NCI-H187 treated with DMSO at 0.1 percent for 48 hours (cell line): ENCODE measurements at places on chromosomes 6 and 20.

- no peak for DNase-seq
Observed at GRCh38 chr6:89272596-89272995, 42.5 kb downstream of the GABRR2 start.

DNA sequence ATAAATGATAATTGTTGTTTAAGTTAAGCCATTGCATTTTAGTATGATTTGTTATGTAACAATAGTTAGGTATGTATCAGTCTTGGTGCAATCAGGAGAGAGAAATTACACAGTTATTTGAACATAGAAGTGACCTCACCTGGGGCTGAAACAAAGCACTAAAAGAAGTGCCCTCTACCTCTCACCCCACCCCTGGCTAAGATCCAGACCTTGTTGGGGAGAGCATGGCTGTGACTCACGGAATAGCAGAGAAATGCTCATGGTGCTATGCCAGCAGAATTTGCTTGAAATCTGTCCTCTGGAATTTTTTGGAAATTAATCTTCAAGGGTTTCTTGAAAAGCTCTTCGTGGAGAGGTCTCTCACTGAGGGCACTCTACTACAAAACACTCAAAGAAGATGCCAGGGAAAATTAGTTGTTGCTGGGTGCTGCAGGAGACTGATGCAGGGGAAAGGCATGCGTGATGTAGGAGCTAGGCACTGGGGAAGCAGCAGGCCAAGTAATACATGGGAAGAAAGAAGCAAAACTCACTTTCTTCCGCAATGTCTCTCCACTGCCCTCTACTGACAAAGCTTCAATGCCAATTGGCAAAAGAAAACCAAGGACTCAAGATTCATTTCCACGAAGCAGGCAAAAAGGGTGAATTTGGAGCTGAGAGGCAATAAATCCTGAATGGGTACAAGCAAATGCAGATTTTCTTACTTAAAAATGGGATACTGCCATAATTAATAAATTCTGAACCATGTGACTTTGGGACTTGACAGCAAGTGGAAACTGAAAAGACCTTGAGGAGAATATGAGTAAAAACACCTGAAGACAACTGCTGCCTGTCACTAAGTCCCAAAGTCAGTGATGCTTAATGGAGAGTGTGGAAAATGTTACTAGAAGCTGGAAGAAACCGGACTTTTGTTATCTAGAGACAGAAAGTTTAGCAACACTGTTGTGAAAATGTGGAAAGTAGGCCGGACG lies 136.3 kb upstream of the ZNF184 start:
- no peak for DNase-seq

DNA sequence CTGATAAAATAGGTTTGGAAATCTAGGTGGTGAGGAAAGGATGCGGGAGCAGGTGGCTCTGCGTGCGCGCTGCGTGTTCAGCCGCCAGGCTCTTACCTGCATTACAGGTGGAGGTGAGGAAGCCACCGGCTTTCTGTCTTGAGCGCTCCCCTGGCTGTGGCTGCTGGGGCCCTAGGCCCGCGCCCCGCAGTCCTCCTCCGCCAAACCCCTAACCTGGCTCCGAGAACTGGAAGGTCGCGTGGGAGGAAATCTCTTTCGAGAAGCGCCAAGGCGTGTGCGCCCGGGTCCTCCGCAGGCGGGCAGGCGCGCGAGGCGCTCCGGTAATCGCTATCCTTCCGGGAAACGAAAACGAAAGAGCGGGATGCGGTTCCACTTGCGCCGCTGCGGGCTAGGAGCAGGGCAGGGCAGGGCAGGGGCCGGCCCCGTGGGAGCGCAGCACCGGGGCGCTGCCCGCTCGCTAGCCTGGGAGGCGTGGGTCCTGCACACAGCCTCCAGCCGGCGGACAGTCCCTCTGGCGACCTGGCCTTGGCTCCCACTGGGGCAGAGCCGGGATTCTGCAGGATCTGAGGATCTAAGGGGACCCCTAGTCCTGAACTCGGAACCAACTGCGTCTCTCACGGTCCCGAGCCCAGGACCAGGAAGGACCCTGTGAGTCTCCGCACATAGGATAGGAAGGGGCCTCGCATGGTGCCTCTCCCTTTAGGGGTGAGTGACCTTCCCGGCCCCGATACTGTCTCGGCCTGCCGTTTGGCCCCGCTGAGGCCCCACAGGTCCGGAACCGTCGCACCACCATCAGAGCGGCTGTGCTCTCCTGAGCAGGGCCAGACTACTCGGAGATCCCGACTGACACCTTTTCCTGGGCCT lies at the start of gene ETV7:
ETV7 (minus strand) TSS at position 230 of the 864 bp plus-strand sequence; CDS start at position 102, 128 bp downstream.
- DNase-seq, result no peak

- no peak for DNase-seq
Observed at GRCh38 chr6:170266061-170266825, 24.6 kb downstream of the DLL1 start.

DNA sequence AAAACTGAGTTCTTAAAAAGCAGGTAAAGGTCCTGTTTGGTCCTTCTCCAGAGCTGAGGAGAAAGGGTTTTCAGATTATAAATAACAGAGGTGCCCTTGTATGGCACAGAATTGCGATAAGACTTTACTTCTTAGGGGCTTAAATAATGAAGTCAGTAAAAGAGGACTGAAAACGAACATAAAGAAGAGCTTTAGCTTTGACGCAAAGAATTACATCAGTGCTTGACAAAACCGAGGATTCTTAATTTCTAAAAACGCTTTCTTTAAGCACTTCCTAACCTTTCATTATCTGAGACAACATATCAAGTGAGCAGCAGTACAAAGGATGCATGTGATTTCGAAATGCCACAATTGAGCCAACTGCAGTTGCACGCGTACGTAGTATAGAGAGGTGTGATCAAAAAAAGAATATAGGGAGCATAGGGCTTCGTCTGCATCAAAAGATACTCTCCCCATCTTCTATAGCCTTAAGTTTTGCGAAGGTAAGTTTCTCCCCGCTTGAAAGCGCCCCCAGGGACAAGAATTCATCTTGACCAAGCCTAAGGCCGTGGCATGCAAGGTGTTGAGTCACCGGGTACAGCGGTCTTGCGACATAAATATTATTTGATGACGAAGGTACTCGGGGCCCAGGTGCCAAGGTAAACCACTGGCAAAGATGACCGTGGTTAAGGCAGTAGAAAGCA lies 778 bp upstream of the LOC128125822 start:
- no peak for DNase-seq

DNA sequence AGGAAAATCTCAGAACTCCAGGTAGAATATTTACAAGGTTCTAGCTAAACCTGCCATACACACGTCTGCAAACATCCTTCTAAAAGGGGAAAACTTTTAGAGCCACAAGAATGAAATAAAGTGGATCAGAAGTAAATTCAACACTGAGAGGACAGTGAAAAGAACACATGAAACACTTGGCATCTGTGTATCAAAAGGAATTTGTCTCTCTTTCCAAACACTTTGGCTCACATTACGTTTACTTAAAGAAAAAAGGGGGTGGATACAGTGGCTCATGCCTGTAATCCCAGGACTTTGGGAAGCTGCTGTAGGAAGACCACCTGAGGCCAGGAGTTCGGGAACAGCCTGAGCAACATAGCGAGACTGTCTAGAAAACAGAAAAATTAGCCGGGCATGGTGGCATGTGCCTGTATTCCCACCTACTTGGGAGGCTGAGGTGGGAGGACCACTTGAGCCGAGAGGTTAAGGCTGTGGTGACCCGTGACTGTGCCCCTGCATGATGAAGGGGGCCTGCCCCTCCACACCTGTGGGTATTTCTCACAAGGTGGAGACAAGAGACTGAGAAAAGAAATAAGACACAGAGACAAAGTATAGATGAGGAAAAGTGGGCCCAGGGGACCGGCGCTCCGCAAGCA lies 35.4 kb downstream of the NINL start:
- DNase-seq, result no peak

DNA sequence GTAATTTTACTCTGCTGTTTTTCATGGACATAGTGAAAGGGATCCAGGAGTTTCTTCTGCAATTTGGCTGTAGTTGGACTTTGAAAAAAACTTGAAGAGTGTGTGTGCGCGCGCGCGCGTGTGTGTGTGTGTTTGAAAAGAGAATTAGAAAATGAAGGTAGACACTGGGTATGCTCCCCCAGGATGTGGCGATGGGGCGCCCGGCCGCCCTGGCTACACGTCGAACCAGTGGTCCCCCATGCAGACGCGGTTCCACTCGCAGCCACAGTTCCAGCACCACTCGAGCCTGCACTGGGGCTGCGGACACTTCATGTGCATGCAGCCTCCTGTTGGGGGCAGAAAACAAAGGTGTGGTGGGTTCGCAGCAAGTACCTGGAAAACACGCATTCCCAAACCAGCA lies 76.0 kb upstream of the AGPAT4 start:
- DNase-seq, result no peak

DNA sequence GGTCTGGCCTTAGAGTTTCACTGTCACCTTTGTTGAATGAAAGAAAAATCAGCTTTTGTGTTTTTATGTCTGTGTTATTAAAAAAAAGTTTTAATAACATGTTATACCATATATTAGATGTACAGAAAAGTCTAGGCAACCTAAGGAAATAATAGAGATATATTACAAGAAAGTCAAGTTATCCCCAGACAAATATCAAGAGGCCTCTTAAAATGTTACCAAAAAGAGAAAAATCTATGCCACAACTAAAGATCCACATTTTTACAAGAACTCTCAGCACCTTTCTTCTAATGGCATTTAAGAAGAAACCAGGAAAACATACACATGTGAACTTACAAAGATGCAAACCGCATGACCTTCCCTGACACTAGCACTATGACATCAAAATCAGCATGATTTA lies 26.8 kb downstream of the RAMACL start:
- no peak for DNase-seq

GRCh38 chr20:52256454-52256853 lies 64.9 kb upstream of the ZFP64 start:
- DNase-seq, result no peak

- DNase-seq, result no peak
Observed at GRCh38 chr20:2703716-2704475, 11.3 kb downstream of the EBF4 start.
